CD4-positive, alpha-beta memory T cell (primary cell): ENCODE measurements at places on chromosomes 2 and 18. TPM values are rescaled to one million over a fixed set of nuclear protein-coding genes. Genes with fewer than 3 reads are reported as not detected.

DNA sequence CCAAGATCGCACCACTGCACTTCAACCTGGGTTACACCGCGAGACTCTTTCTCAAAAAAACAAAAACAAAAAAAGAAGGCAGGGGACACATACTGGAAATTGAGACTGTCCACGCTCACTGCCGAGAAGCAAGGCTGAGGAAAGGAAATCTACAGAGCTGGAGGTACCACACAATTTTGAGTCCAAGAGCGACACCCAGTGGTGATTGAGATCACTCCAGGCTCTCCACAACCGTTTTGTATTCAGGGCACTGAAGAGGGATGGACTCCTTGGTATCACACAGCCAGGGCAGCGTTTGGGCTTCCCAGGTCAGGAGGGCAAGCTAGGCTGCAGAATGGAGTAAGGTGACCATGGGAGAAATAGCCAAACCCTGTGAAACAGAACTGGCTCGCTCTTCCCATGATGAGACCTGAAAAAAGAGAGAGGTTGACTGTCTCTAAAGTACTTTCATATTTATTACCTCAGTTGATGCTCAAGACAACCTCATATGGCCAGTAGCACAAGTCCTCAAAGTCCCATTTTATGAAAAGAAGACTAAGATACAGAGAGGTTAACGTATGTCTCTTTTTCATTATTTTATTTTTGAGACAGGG, 74.5 kb upstream of the YPEL5 start:
- DNase-seq = peak; percentile 44
- no peak overlapping the region for H3K27ac ChIP-seq
- H3K27me3 ChIP-seq = no peaks in the 10 kb centered on the region

TYW5 gene
- 11.6 TPM for total RNA-seq

DNA sequence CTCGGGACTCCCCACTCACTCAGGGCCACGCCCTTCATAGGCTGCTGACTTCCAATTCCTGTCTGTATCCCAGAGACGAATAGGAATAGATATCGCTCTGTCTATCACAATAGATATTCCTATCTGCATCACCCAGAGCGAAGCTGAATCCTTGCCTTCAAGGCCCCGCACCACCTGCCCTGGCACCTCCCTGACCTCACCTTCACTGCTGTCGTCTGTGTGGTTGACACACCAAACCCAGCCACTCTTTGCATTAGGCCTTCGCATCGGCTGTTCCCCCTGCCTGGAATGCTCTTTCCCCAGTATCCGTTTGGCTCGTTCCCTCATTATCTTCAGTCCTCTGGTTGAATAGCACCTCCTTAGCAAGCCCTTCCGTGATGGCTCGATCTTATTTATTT, 43.5 kb downstream of the ATOH8 start:
- DNase-seq = no peak
- no peaks in the 10 kb centered on the region for H3K4me1 ChIP-seq
- no peak overlapping the region for H3K27ac ChIP-seq
- no peaks in the 10 kb centered on the region for H3K36me3 ChIP-seq
- peaks cover 5% of the 10 kb centered on the region for H3K27me3 ChIP-seq

DNA sequence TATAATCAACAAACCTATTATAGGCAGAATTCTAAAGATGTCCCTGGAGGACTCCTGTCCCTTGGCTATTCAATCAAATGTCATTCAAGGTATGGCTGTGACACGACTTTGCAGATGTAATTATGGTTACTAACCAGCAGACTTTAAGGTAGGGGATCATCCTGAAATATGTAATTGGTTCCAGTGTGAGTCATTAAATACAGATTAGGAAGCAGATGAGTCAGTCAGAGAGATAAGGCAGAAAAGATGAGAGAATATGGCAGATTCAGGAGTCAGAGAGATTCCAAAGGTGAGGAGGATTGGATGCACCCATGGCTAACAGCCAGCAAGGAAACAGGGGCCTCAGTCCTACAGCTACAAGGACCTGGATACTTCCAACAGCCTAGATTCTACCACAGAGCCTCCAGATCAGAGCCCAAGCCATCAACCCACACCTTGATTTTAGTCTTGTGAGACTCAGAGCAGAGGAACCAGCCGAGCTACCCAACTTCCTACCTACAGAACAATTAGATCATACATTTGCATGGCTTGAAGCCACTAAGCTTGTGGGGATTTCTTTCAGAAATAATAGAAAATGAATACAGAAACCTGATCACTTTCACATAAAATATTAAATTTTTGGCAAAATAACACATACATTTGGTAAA, 11.2 kb upstream of the PROM2 start:
- no peak for DNase-seq
- no peaks in the 10 kb centered on the region for H3K36me3 ChIP-seq
- H3K4me1 ChIP-seq = no peaks in the 10 kb centered on the region
- no peak overlapping the region for H3K4me3 ChIP-seq

DLX2 gene
- not detected for total RNA-seq

- DNase-seq = no peak
- no peaks in the 10 kb centered on the region for H3K27me3 ChIP-seq
- H3K27ac ChIP-seq = no peak overlapping the region
- no peak overlapping the region for H3K4me3 ChIP-seq
Observed at GRCh38 chr2:46327627-46328026, 30.4 kb downstream of the EPAS1 start.

- DNase-seq = no peak
- no peak overlapping the region for H3K27ac ChIP-seq
- no peaks in the 10 kb centered on the region for H3K36me3 ChIP-seq
- H3K4me1 ChIP-seq = peaks cover 43% of the 10 kb centered on the region
- no peaks in the 10 kb centered on the region for H3K27me3 ChIP-seq
- no peak overlapping the region for H3K4me3 ChIP-seq
Observed at GRCh38 chr2:203815541-203815898, 52.1 kb upstream of the CTLA4 start.

OBSL1 gene
- total RNA-seq = 0.09 TPM

MOCOS gene
- total RNA-seq = not detected

DNA sequence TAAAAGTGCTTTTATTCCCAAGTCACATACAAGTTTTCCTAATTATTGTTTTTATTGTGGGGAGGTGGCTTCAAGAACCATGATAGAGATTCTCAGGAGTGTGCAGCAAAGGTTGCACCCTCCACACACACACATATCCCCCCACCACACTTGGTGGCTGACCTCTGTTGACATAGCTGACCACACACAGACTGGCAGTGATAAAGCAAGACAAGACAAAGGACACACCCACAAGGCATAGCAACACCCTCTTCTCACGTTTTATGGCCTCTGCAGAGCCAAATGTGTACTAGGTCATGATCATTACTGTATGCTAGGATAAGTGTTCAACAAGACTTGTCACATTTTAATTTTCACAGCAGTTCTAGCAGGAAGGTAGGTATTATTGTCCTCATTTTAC, 143.0 kb upstream of the EPC2 start:
- H3K27ac ChIP-seq = no peak overlapping the region
- no peaks in the 10 kb centered on the region for H3K36me3 ChIP-seq
- H3K4me3 ChIP-seq = no peak overlapping the region
- DNase-seq = no peak
- no peaks in the 10 kb centered on the region for H3K4me1 ChIP-seq

GRCh38 chr18:12239431-12239830, 14.7 kb upstream of the CIDEA start:
- no peak overlapping the region for H3K4me3 ChIP-seq
- H3K27ac ChIP-seq = no peak overlapping the region
- H3K36me3 ChIP-seq = no peaks in the 10 kb centered on the region
- no peaks in the 10 kb centered on the region for H3K27me3 ChIP-seq

- no peak for DNase-seq
- no peaks in the 10 kb centered on the region for H3K27me3 ChIP-seq
- no peaks in the 10 kb centered on the region for H3K36me3 ChIP-seq
- no peak overlapping the region for H3K27ac ChIP-seq
Observed at GRCh38 chr2:167293172-167293781, 405.0 kb downstream of the XIRP2 start.

DNA sequence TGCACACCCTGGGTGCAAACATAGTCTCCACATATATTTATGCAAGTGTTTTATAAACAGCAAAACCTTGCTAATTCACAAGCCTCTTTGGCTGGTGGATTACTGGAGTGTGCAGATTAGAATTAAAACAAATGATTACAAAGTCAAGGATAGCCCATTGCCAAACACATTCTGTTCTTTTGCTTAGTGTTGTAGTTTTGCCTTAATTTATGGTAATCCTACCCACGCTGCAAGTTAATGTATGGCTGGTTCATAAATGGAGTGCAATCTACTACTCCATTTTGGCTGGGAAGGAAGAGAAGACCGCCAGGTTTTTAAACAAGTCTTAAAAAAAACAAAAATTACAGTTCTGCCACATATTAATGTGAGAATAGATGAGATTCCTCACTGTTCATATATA, 883.1 kb upstream of the KLHL29 start:
- H3K36me3 ChIP-seq = no peaks in the 10 kb centered on the region
- no peaks in the 10 kb centered on the region for H3K27me3 ChIP-seq
- DNase-seq = no peak
- H3K27ac ChIP-seq = no peak overlapping the region
- H3K4me1 ChIP-seq = no peaks in the 10 kb centered on the region
- H3K4me3 ChIP-seq = no peak overlapping the region

PROKR1 gene
- total RNA-seq = not detected

- H3K4me1 ChIP-seq = no peaks in the 10 kb centered on the region
- no peak overlapping the region for H3K27ac ChIP-seq
- DNase-seq = no peak
- H3K27me3 ChIP-seq = no peaks in the 10 kb centered on the region
Observed at GRCh38 chr2:233470839-233471238, 95.7 kb downstream of the USP40 start.

DNA sequence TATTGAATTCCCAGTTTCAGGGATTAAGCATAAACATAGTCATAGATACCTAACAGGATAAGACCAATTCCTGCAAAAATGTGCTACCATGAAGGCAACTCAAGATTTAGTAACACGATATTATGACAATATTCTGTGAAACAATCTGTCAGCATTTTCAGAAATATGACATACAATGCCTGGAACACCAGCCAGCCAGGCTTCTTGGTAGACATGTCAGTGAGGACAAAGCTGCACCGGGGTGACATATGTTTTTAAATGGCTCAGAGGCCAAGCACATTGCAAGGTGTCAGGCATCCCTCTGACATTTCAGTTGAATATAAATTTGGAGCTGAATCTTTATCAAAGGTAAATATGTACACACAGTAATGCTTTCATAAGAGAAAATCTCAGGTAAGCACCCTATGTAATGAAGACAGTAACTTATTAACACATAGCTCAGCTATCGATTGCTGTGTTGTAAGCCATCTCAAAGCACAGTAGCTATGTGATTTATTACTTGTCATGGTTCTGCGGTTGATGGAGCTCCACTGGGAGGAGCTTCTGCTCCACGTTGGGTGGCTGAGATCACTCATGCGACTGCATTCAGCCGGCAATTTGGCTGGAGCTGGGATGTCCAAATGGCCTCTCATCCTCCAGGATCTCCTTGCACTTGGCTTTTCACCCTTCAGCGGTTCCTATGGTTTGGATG, 31.9 kb upstream of the EML6 start:
- H3K27ac ChIP-seq = no peak overlapping the region
- no peaks in the 10 kb centered on the region for H3K4me1 ChIP-seq
- H3K4me3 ChIP-seq = no peak overlapping the region
- no peaks in the 10 kb centered on the region for H3K27me3 ChIP-seq
- DNase-seq = no peak
- H3K36me3 ChIP-seq = no peaks in the 10 kb centered on the region

DNA sequence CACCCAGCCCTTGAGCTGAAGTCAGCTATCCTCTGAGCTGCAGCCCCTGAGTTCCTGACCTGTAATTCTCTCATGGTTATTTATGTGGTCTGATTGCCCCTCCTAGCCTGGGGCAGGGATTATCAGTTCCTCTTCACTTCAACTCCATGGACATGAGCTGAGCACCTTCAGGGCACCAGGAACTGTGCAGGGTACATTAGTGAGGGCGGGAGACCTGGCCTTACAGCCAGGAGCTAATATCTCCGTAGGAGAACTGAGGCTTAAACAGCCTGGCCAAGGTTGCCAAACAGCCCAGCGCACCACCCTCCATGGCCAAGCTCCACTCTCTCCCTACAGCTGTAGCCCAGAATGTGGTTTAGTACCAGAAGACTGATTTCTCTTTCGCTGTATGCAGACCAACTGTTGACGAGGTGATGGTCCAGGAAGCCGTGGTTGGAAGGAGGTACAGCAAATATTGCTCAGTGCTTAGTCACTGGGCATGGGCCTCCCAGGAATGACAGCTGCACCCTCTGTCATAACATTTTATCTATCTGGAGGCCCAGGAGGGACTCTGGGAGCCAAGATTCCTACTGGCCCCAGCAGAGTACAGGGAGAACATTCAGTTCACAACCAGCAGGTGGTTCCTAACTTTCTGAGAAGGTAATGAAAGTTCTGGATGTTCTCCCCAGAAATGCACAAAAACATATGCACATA, 228.7 kb upstream of the SIX2 start:
- no peak overlapping the region for H3K27ac ChIP-seq
- H3K36me3 ChIP-seq = no peaks in the 10 kb centered on the region
- no peak overlapping the region for H3K4me3 ChIP-seq
- no peaks in the 10 kb centered on the region for H3K4me1 ChIP-seq

DNA sequence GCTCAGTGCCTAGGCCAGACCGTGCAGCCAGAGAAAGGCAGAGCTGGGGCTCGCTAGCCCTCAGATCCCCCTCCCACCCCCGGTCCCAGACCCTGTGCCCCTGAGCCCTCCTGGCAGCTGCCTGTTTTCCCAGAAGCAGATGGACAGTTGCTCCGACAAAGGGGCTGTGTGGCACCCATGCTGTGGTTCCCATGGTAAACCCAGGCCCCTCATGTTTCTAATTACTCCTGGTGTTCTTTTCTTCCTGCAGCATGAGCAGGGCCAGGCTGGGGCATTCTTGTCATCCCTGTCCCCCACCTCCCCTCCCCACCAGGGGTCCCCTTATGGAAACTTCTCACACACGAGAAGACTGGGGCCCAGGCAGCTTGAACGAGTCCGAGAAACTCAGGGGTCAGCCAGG, 269.6 kb downstream of the HAUS1 start:
- H3K4me3 ChIP-seq = no peak overlapping the region
- H3K27me3 ChIP-seq = no peaks in the 10 kb centered on the region
- H3K27ac ChIP-seq = no peak overlapping the region
- no peaks in the 10 kb centered on the region for H3K4me1 ChIP-seq

DNA sequence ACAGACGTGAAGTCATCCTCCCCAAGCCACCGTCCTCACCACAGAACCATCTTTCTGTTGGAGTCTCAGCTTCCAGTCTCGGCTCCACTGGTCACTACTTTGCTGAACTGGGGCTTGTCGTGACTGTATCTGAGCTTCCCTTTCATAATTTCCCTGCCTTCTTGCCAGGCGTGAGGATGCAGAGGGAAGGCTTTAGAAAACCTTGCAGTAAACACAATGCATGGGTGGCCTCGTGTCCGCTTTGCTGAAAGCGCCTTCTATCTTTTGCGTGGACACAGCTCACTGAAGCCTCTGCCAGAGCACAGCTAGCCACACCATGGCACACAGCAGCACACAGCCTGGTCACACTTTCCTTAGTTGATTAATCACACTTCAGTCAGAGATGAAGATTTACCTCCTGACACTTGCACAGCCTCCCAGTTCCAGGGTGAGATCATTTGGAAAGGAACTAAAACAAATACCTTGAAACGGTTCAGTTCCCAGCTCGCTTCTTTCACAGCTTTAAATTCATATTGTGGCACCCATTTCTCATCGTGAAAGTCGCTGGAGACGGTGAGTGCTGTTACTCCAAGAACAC, 2.8 kb upstream of the GPR45 start:
- no peak for DNase-seq
- H3K4me3 ChIP-seq = no peak overlapping the region
- H3K27me3 ChIP-seq = no peaks in the 10 kb centered on the region
- H3K36me3 ChIP-seq = no peaks in the 10 kb centered on the region
